NB4 (cell line): ENCODE measurements at places on chromosomes 16 and 17.

DNA sequence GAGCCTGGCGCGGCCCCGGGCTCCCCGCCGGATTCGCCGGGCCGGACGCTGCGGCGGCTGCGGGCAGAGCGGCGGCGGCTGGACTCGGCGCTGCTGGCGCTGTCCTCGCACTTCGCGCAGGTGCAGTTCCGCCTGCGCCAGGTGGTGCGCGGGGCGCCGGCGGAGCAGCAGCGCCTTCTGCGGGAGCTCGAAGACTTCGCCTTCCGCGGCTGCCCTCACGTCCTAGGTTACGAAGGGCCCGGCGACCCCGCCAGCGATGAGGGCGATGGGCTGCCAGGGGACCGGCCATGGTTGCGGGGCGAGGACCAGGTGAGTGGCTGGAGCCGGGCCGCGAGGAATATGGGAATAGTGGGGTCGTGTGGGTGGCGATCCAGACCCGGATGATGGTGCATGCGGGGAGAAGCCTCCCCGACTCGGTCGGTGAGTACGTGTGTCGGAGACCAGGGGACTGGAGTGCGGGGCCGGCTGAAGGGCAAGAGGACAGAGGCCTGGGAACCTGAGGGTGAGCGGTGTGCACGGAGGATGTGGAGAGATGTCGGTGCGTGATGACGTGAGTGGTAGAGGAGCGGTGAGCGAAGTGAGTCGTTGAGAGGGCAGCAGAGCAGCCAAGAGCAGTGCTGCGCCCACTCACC is 517 bp downstream of the RUNDC1 start:
- DNase-seq = peak; percentile 69

DNA sequence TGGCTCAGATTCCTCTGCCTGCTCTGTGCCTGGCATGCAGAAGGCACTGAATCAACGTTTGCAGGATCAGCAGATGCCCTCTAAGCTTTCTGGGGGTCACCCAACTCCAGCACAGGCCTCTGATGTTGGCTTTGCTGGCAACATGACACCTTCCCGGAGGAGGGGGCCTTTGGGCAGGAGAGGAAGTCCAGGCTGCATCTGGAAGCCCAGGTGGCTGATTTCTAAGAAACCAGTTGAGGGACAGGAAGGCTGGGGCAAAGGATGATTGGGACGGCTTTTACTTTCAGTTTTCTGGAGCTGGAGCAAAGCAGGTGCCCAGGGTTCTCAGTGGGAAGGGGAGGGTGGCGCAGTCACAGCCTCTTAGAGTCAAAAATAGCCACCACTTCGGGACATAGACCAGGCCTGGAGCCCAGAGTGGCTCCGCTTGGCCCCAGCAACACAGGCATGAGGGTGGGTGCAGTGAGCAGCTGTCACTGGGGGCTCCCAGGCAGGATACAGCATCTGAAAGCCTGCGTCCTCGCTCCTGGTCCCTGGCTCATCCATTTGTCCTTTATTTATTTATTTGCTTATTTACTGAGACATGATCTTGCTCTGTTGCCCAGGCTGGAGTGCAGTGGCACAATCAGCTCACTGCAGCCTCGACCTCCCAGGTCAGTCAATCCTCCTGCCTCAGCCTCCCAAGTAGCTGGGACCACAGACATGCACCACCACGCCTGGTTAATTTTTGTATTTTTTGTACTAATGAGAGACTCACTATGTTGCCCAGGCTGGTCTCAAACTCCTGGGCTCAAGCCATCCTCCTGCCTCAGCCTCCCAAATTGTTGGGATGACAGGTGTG is 15.1 kb downstream of the SOCS1 start:
- no peak for DNase-seq

DNA sequence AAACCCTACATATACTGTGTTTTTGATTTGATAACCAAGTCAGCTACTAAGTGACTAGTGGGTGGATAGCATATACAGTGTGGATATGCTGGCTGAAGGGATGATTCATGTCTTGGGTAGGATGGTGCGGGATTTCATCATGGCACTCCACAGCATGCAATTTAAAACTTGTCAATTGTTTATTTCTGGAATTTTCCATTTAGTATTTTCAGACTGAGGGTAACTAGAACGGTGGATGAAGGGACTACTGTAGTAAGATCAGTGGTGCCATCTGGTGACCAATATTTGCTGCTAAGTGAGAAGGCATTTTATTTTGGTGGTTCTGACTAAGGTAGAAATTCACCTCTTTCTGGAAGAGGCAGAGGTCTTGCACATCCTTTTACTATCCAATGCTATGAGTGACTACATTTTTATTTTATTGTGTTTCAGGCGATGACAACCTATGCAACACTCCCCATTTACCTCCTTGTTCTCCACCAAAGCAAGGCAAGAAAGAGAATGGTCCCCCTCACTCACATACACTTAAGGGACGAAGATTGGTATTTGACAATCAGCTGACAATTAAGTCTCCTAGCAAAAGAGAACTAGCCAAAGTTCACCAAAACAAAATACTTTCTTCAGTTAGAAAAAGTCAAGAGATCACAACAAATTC is 3.1 kb downstream of the CDC6 start:
- peak; percentile 72 for DNase-seq

- no peak for DNase-seq
Observed at GRCh38 chr16:62067981-62068380, 31.7 kb upstream of the CDH8 start.

DNA sequence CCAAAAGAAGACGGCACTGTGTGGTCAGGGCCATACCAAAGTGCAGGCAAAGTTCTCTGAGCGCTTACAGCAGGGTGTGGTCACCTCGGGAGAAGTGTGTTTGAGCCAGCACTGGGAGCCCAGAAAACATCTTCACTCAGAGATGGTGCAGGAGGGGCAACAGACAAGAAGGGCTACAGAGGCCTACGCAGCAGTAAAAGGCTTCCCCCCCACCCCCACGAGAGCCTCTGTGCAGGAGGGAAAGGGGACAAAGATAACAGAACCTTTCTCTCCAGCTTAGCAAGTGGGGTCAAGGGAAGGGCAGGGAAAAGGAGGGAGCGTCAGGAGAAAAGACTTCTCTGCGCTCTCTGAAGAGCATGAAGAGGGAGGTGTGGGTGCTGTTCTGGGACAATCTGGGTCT is 2.8 kb downstream of the VAT1 start:
- peak; percentile 72 for DNase-seq

DNA sequence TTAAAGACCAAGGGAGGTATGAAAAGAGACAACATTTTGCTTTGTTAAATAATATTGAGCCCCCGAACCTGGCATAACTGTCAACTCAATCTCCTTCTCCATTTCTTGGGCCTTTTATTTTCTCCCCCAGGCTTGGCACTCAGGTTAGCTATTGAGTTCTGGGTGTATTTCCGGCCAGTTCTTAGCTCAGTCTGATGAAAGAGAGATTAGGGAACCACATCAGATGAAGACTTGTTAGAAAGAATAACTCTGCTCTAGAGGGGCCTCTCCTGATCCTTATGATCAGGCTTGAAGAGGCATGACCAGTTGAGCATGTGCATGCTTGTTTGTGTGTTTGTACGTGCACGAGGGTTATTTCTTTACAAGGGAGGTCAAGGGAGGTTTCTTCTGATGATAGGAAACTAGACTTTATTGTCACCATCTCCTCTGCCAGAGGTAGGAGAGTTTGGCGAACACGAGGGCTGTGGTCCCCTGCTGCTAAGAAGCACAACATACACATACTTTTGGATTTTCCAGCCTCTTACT is 29.2 kb upstream of the HS3ST2 start:
- peak; percentile 49 for DNase-seq

- no peak for DNase-seq
Observed at GRCh38 chr17:44314869-44315661, 6.7 kb downstream of the RUNDC3A start.

DNA sequence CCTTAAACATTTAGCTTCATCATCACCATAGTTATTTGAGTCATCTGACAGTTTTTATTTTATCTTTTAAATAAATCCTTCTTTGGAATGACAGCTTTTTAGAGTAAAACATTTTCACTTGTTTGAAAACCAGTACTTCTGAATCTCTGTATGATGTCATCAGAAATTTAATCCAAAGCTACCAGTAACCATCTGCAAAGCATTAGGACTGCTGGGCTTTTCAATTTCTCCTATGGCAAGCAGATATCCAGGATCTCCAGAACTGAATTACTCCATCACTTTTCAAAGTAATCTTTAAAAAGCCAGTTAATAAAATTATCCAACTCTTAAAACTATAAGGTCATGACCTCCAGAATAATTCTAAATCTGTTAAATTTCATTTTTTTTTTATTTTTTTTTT is 51.5 kb downstream of the CHCT1 start:
- no peak for DNase-seq

DNA sequence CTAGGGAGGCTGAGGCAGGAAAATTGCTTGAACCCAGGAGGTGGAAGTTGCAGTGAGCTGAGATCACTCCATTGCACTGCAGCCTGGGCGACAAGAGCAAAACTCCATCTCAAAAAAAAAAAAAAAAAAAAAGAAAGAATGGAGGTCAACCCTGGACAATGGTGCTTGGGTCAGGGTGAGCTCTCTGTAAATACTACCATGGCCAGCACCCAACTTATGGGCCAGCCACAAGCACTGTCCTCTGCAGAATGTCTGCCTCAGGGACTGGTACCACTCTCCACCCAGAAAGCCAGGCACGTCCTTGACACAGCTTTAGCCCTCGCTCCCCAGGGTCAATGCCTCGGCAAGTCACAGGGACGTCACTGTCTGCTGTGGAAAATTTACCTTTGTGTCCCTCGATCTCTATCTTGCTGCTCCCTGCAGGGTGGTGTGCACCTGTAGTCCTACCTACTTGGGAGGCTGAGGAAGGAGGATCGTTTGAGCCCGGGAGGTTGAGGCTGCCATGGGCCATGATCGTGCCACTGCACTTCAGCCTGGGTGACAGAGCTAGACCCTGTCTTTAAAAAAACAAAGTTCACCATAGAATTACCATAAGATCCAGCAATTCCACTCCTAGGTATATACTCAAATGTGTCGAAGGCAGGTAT is 123.3 kb downstream of the IRX3 start:
- no peak for DNase-seq

DNA sequence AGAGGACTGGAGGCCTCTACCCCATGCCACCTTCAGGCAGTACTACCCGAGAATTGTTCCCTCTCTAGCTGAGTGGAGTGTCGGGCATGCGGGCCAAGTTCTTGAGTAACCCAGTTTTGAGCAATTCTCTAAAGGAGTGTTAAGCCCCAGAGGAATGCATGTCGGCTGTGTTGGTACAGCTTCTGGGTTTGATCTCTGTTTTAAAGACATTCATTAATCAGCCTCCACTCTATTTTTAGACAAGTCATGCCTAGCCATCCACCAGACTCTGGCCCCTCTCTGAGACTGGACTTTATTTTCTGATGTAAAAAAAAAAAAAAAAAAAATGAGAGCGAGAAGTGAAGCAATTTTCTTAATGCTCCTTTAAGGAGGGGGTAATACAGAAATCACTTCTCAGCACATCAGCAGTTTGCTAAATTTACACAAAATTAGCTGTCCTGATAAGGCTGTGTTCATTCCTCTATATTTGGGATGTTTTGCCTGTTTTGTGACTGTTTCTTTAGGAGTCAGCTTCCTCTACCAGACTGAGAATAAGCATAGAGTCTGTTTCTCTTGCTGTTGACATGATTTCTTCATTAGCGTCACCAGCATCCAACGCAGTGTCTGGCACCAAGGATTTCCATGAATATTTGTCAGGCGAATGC is 88.7 kb downstream of the AXIN2 start:
- DNase-seq = no peak

- DNase-seq = peak; percentile 37
Observed at GRCh38 chr17:64638552-64639203, 23.4 kb downstream of the SMURF2 start.

DNA sequence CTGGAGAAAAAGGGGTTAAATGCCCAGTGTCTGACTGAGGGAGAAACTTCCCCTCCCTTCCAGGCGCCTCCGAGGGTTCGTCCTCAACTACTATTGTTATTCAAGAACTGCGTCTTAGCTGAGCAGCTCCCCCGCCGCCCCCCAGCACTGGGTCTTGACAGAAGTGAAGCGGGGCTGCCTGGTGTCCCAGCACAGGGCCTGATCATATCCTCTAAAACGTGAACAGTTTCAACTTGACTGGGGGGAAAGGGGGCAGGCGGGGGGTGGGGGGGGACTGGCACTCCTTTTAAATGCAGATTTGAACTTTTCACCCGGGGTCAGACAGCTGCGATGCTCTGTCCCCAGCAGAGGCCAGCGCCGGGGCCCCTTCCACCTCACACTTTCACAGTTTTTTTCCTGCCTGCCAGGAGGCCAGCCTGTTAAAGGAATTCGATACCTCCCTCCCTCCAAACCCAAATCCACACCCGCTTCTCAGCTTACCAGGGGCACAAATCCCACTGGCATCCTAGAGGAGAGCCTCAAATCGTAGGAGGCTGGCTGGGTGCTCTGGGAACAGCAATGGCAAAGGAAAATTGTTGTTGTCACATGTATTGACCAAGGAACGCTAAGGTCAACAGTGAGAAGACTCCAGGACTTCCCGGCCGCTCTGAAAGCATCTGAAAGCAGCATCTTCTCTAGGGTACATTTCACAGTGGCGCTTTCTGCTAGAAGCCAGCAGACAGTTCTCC is 14.5 kb downstream of the ZFHX3 start:
- DNase-seq = no peak

DNA sequence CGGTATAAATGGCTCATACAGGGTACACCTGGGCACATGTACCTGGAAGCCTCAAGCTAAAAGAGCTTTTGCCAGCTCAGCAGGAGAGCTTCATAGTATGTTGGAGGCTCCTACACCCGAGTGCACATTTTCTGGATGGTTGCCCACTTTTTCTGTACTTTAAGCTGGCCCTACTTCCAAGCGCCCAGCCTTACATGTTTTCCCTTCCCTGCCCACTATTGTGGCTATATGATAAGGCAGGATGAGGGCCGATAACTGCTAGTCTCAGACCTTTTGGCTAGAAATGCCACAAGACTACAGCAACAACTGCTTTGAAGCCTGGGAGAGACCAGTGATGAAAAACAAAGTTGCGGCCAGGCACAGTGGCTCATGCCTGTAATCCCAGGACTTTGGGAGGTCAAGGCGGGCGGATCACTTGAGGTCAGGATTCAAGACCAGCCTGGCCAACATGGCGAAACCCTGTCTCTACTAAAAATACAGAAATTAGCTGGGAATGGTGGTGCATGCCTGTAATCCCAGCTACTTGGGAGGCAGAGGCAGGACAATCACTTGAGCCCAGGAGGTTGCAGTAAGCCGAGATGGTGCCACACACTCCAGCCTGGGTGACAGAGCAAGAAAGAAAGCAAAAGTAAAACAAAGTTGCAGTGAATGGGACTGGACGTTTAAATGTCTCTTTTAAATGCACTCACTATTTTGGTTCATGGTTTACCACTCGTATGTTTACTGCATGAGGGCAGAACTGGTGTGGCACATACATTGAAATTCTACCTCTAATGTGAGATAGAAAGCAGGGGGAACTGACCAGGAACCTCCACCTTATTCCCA is 14.2 kb upstream of the MARCHF10 start:
- no peak for DNase-seq

GRCh38 chr16:21301168-21301894 is 23.2 kb upstream of the CRYM start:
- DNase-seq = peak; percentile 92

- no peak for DNase-seq
Observed at GRCh38 chr16:48479955-48480354, 94.7 kb upstream of the SIAH1 start.

- no peak for DNase-seq
Observed at GRCh38 chr17:20039037-20039436, 29.9 kb downstream of the SPECC1 start.
